ENCODE measurements at places on chromosomes 5 and 9.

- peak; percentile 54 for DNase-seq
Observed at GRCh38 chr9:111945216-111945615, 48.6 kb downstream of the UGCG start.

GRCh38 chr5:35545190-35545589, 72.5 kb upstream of the SPEF2 start:
- no peak for DNase-seq

- no peak for DNase-seq
Observed at GRCh38 chr5:152838241-152838786, 433.2 kb upstream of the NMUR2 start.

DNA sequence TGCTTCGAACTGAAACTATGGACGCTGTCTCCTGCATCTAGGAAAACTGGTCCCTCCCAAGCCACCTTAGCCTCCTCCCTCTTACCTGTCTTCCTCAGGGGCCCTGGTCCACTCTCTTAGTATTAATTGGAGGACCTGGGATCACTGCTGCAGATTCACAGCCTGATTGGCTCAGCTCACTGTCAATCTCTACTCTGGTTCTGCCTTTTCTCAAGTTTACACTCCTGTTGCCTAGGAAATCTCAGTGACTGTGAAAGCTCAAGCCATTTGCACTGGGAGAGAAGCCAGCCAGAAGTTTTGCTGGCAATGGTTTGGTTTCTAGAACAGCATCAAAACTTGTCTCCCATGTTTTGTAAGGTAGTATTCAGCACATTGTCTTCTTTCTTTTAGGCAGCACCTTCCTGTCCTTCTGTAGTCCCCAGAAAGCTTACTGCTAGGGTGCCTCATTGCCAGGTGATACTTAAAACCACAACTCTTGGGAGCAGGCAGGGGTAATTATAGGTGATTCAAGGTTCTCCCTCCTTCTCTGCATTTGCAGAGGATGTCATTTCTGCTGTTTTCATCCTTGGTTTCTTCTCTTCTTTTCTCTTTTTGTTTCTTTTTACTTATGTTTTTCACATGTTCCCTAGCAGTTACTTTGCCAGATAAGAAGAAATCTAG, at the start of gene CAPSL:
Gene CAPSL, minus strand, starts transcription at position 55 of the 660 bp plus-strand sequence. CDS start 17,502 bp downstream, outside the sequence.
- DNase-seq, result no peak

GRCh38 chr9:124613849-124614248, 106.7 kb upstream of the NR5A1 start:
- no peak for DNase-seq

DNA sequence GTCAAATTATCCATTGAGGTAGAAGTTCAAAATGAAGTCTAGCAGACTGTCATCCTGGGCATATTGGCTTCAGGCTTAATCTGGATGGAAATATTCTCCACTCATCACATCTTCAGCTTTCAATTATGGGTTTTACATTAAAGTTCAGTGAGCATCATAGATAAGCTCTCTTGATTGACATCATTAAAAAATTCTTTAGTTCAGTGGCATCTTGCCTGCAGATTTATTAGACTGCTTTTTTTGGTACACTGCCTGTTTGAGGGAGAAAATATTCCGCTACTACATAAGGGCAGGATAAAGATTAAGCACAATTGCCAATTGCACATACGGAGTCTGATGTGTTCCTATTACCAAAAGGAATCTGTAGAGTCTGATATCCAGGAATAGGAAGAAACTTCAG, 2353.8 kb downstream of the MAT2B start:
- no peak for DNase-seq

DNA sequence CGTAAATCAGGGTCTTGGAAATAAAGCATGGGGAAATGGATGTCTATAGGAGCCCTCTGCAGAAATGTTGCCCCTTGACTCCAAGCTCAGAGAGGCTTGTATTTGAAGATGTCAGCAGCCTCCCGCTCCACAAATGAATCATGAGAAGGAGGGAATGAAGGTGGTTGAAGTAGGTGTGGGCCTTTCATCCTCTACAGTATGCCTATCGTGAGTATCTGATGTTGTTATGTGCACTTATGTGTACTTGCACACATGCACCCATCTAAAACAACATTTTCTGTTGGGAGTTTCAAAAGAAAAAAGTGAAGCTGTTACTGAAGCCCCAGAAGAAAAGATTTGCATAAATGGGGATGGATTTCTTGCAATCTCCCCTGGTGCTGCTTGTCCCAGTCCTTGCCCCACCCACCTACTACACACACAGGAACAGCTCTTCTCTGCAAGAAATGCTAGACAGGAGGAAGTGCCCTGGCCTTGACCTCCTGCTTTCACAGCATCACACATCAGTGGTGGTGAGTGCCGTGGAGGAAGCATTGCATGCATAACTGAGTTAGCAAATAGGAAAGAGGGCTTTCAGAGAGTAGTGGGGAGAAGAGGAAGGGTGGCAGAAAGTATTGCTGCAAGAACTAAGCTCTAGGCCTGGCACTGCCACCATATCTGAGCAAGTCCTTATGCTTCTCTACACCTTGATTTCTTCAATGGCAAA, 156.1 kb downstream of the SNX18 start:
- DNase-seq, result peak; percentile 70

DNA sequence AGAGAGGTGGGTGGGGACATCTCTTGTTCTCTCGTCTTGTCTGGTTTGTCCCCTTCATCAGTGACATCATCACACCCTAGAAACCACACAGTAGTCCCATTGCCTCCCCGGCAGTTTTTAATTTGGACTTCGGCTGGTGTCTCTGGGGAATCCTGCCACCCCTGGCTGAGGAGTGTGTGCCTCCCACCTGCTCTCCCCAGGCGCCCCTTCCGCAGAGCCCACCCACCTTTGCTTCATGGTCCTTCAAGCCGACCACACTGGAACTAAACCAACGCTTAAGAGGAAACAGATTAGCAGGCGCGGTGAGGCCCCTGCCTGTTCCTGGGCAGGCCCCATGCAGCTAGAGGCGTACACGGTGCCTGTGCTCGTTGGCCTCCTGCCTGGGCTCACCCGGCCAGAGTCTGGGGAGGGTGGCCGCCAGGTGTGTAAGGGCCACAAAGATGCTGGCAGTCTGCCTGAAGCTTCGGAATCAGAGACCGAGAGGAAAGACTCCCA, 107.6 kb upstream of the SPRY4 start:
- peak; percentile 32 for DNase-seq

DNA sequence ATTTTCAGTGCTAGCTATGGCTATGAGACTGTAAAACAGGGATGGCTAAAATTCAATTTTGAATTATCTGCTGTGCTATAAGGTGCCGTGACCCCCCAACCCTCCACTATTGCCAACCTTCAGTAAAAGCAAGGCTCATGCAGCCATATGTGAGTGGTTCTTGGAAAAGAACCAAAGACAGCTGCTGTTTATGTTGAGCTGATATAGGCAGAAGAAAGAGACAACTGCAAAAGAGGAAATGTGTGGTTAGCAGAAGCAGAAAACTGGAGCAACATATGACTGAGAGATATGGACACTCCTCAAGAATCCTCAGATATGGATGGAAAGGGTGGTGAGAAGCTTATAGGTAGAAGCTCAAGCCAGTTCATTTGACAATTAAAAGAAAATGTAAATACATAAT, 200.3 kb downstream of the TLE1 start:
- DNase-seq, result no peak

DNA sequence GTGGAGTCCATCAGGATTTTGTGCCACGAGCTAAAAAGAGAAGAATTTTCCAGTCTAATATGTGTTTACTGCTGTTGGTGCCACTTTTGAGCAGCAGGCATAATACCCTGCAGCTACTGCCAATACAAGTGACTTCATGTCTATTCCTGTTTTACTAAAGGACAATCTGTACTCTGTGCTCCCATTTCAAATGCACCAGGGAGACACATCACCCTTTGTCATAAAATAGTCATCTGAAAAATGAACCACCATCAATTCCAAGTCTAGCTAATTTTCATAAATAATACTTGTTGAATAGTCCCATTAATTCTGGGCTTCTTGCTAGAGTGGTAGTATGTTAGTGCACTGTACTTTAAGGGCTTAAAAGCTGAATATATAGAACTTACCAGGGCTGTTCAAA, 8.9 kb upstream of the PKD2L2 start:
- DNase-seq, result no peak

GRCh38 chr5:50763846-50764245, 97.4 kb downstream of the PARP8 start:
- DNase-seq, result no peak

GRCh38 chr5:40801771-40802562, 3.8 kb upstream of the PRKAA1 start:
- DNase-seq, result no peak

DNA sequence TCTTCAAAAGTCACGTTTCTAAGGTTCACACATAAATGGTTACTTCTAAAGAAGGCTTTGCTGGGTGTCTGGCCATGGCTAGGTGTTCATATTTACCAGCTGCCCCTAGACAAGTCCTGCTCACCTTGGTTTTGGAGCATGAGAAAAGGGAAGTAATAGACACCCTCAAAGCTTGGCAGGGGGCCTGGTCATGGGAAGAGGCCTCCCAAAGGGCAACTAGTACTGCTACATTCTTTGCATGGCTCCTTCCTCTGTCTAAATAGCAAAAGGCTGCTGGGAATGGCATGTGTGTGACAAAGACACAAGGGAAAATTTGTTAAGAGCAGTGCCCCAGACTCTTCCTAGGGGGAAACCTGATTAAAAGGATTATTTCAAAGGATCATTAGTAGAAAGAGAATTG, 93.4 kb downstream of the NRG2 start:
- no peak for DNase-seq

DNA sequence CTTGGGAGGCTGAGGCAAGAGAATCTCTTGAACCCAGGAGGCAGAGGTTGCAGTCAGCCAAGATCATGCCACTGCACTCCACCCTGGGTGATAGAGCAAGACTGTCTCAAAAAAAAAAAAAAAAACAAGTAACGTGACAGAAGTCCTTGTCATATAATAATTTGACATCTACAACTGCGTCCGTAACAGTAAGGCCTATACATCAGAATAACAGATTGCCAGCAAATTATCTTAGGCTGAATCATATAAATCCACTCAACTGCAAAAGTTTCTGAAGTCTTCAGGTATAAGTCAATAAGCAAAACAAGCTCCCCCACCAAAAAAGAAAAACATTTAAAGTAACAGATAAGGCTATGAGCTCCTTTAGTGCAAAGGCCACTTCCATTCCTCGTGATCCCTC, 3.3 kb downstream of the MAPKAP1 start:
- no peak for DNase-seq

- DNase-seq, result no peak
Observed at GRCh38 chr5:111976705-111977435, 219.9 kb upstream of the NREP start.

DNA sequence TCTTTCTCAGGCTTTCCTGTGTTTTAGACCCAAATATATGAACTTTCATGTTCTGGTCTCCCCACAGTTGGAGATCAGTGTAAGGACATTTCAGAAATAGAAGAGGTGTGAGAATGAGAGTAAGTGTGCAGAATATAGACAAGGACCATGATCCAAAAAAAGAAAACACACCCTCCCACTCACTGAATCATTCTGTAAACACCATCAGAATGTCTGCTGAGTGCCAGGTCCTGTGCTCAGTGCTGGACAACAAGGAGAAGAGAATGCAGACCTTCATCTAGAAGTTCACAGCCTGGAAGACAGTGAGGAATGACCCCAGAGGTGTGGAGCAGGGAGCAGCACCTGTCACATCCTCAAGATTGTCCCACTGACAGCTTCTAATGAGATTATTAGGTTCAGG, 19.1 kb upstream of the SH3RF2 start:
- DNase-seq, result no peak

DNA sequence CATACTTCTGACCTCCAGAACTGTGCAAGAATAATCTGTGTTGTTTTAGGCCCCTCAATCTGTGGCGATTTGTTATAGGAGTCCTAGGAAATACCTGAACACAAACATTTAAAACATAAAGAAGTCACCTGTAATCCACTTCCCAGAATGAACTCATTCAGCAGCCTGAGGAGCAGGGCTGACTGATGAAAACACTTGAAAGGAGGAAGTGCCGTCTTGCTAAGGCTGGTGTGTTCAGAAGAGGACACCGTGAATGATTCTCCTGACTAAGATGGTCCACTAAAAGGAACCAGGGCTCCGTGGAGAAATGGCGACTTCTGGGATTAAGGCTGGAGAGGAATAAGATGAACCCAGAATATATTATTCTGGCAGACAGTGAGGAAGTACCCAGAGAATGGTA, 18.7 kb upstream of the MARCHF6 start:
- DNase-seq, result no peak

DNA sequence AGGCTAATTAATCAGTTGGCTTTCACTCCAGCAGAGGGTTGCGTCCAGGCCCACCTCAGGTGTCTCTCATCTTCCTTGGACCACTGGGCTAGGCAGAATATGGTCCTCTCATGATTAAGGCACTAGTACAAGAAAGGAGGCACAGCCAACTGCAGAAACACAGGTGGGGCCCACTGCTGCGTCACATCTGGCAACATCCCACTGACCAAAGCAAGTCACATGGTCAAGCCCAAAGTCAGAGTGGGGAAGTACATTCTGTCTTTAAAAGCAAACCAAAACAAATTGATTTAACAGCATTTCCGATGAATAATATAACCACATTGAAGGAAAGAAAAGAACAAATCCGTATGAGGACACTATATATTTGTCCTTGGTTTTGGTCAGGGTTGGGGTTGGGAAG, 28.0 kb upstream of the UBTD2 start:
- DNase-seq, result no peak

GRCh38 chr9:21677834-21678233, 124.6 kb upstream of the MTAP start:
- DNase-seq, result no peak

DNA sequence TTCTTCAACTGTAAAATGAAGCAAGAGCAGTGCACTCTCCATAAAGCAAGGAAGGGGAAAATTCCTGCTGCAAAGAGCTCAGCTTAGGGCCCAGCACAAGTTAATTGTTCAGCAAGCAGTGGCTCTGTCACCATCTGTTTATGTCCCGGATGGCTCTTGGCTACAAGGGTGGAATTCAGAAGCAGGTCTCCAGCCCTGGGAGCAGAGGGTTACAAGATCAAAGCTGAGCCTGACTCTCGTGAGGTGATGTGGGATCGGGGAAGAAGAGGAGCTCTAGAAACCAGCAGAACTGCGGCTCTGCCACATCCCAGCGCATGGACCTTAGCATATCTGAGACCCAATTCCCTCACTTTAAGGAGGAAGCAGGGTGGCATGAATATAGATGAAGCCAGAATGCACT, 25.2 kb upstream of the OLFM1 start:
- no peak for DNase-seq

DNA sequence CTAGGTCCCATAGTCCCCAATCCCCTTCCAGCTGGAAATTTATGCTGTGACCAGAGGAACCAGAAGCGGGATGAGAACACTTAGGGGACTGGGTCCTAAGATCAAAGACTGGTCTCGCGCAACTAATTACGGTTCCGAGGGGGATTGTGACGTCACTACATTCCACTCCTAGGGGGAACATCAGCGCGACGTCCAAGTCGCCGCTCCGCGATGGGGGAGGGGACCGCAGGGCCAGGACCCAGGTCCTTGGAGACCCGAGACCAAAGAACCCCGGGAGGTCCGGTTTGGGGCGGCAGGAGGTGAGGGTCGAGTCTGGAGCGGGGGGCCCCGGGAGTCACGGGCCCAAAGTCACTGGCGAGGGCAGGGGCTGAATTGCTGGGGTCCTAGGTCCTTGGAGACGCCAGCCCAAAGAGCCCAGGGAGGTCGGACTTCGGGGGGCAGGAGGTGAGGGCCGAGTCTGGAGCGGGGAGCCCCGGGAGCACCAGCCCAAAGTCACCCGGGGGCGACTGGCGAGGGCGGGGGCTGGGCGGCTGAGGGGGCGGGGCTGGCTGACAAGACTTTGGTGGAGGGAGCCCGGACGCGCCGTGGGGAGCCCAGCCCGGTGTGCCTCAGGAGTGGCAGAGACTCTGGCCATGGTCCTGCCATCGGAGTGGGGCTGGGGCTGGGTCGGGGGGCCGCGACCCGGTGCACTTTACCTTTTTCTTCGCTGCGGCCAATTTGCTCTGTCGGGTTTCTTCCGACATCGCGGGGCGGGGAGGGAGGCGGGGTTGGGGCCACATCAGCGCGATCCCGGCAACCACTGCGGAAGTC, at the start of gene GOLGA2:
Gene GOLGA2, minus strand, starts transcription at position 810 of the 810 bp plus-strand sequence. Its CDS starts 31 bp downstream, at position 779.
- no peak for DNase-seq

Data from naive B cell (primary cell).